Fibroblast of skin of left biceps (primary cell): ENCODE measurements at places on chromosomes 11 and 22.
A peak's percentile ranks its signal among the peaks of the same experiment; 100 is the strongest.

DNA sequence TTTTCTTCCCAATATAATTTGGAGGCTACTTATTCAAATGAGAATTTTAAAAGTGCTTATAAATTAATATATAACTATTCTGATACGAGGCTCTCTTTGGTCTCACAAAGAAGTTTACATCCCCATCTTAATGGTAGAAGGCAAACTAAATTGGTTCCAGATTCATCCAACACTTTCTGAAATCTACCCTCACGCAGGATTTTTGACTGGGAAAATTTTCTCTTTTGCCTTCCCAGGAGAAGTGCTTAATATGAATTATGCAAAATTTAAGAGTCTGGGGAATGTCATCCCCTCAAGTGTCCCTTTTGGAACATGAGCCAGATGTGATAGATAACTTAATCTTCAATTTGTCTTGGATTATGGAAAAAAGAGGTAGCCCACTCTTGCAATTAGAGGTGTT, at the start of gene OR4C11:
Gene OR4C11, minus strand, starts transcription at position 101 of the 400 bp plus-strand sequence. CDS start 3,272 bp downstream, outside the sequence.
- DNase-seq: no peak

- DNase-seq: peak; percentile 7
Measured at GRCh38 chr22:27705408-27706080, 96.0 kb downstream of the MN1 start.

DNA sequence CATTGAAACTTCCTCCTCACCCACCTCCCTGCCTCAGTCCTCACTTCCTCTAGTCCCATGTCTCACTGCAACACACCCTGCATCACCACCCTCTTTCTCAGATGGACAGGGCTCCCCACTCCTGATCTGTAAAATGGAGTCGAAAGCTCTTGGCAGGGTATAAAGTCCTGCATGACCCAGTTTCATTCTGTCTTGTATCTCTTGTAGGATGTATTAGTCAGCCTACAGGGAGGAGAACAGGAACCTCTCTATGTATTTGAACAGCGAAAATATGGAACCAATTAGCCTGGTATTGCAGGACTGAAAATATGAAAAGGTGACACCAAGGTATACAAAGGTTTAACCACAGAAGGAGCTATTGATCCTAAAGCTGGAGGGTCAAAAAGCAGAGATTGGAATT, 156.9 kb upstream of the SNX19 start:
- peak; percentile 17 for DNase-seq

GRCh38 chr11:76410851-76411357, 29.8 kb downstream of the GVQW3 start:
- DNase-seq: no peak

GRCh38 chr11:32082346-32082986, 8.4 kb upstream of the RCN1 start:
- DNase-seq: no peak

GRCh38 chr22:35905894-35906293, 122.7 kb downstream of the RBFOX2 start:
- DNase-seq: no peak

GRCh38 chr11:121246021-121246768, 46.4 kb upstream of the SC5D start:
- DNase-seq: no peak

- no peak for DNase-seq
Measured at GRCh38 chr22:26674211-26675190, 17.1 kb downstream of the MIAT start.

DNA sequence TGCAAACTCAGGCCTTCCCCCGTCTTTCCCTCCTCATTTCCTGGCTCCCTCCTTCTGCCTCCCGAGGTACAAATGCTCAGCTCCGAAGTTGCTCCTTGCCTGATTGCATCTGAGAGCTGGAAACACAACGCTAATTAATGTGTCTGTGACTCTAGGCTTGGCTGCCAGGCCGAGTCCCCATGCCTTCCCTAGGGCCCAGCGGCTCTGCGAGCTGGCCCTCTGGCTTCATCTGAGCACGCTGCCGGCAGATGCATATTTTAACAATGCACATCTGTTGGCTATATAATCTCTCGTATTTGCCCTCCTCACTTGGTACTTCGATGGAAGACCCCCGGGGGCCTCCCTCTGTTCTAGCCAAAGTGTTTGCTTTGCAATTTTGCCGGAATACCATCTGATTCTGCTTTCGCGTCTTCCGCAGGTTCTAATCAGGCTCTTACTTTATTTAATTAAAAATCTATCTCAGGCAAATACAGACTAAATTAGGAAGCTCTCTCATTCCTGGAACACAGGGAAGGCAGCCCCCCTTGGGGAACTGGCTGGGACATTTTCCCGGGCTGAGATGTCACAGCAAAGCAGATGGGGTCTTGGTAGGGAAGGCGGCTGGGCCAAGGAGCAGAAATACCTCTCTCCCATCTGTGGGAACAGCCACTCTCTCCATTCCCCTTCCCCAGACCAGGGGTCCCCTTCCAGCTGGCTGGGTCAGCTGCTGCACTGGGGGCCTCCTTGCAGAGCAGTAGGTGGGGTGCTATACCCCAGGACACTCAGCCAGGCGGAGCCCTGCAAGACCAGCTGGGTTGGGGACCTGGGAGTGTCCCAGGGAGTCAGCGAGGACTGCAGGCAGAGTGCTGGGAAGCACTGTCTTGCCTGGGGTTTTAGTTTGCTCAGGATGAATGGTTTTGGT, 162.8 kb downstream of the ST3GAL4 start:
- no peak for DNase-seq

- no peak for DNase-seq
Measured at GRCh38 chr11:11068113-11068512, 210.3 kb upstream of the ZBED5 start.

DNA sequence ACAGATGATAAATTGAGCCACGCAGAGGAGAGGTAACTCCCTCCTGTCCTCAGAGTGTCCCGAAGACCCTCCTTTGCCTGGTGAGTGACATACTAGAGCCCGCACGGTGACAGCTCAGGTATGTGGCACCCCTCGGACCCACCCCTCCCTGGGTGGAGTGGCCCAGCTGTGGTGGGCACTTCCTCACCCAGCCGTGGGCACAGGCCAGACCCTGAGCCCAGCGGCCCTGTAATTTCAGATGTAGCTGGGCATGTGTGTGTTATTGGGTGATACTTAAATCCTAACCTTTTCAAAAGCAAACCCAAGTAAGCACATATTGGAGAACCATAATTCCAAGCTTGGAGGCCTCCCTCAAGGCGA, 93.2 kb downstream of the WNT7B start:
- no peak for DNase-seq

GRCh38 chr11:11958403-11959231, 49.8 kb downstream of the DKK3 start:
- DNase-seq: no peak

- no peak for DNase-seq
Measured at GRCh38 chr22:49352361-49353169, 475.1 kb downstream of the BRD1 start.

DNA sequence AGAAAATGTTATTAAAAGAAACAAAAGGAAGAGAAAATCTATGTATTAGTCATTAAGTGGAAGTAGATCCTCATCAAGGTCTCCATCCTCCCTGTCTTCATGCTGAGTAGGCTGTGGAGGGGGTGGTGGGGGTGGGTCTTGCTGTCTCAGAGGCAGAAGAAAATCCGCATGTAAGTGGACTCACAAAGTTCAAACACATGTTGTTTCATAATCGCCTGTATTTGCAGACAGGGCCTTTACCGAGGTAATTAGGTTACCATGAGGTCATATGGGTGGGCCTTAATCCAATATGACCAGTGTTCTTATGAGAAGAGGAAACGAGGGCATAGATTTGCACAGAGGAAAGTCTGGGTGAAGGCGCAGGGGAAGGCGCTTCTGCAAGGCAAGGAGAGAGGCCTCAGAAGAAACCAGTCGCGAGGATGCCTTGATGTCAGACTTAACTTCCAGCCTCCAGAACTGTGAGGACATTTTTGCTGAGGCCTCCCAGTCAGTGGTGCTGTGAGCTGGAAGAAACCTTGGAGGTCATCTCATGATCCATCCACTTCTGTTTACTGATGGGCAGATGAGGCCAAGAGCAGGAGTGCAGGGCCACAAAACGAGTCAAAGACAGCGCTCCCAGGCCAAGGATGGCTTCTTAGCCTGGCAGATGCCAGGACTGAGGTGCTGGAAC, 49.3 kb upstream of the THY1 start:
- DNase-seq: no peak

GRCh38 chr11:109267293-109268095, 154.5 kb upstream of the C11orf87 start:
- no peak for DNase-seq

- no peak for DNase-seq
Measured at GRCh38 chr11:1665313-1665712, 31.7 kb upstream of the KRTAP5-6 start.
